MCF 10A (cell line): ENCODE measurements at places on chromosomes 3 and 15. TPM values are rescaled to one million over a fixed set of nuclear protein-coding genes. Genes with fewer than 3 reads are reported as not detected.
A peak's percentile ranks its signal among the peaks of the same experiment; 100 is the strongest.

FBXW12 gene
- total RNA-seq: not detected in 2 replicates

- DNase-seq: no peak
Measured at GRCh38 chr3:99471353-99472323, 166.8 kb upstream of the COL8A1 start.

GPR27 gene
- total RNA-seq: 4.4 and 6.3 TPM in 2 replicates

TGM4 gene
- 1.1 and 2.5 TPM in 2 replicates for total RNA-seq

RPL4 gene
- 5,336 and 5,631 TPM in 2 replicates for total RNA-seq

SPSB4 gene
- total RNA-seq: not detected in 2 replicates

IGSF10 gene
- total RNA-seq: not detected in 2 replicates

CCDC174 gene
- 25.4 and 28.7 TPM in 2 replicates for total RNA-seq

GHSR gene
- total RNA-seq: not detected in 2 replicates

TMEM108 gene
- total RNA-seq: not detected in 2 replicates

DNA sequence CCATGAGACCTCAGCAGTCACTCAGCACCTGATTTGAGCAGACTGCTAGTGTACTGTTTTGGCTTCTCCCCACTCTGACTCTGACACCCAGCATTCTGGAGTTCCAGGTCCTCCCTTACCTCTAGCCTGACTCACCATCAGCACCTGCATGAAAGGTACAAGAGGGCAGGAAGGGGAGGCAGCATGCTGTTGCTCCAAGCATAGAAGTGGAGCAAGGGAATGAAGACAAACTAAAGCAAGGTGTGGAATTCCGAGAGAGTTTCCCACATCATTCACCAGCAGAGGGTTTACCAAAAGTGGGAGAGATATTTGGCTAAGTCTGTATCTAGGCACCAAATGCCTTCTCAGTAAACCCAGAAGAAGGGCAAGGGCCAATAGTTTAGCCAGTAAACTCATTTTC lies 21.3 kb downstream of the HEXA start:
- DNase-seq: no peak

AHSG gene
- total RNA-seq: not detected in 2 replicates

DNA sequence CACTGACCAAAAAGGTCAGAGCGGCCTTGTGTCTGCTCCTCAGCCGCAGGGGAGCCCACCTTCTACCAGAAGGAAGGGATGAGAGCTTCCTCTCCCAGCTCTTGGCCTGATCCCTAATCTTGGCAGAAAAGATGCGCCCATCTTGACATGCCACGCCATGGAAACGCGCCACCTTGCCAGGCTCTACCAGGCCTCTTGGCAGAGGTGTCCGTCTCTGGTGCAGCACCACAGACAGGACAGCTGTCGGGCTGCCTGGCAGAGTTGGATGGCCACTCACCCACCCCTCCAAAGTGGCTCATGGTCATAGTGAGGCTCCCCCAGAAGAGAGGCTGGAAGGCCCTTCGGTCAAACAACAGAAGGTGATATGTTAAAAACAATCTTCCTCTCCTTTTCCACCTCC lies 105.2 kb downstream of the LIPC start:
- DNase-seq: no peak

PARP15 gene
- total RNA-seq: not detected in 2 replicates

DNA sequence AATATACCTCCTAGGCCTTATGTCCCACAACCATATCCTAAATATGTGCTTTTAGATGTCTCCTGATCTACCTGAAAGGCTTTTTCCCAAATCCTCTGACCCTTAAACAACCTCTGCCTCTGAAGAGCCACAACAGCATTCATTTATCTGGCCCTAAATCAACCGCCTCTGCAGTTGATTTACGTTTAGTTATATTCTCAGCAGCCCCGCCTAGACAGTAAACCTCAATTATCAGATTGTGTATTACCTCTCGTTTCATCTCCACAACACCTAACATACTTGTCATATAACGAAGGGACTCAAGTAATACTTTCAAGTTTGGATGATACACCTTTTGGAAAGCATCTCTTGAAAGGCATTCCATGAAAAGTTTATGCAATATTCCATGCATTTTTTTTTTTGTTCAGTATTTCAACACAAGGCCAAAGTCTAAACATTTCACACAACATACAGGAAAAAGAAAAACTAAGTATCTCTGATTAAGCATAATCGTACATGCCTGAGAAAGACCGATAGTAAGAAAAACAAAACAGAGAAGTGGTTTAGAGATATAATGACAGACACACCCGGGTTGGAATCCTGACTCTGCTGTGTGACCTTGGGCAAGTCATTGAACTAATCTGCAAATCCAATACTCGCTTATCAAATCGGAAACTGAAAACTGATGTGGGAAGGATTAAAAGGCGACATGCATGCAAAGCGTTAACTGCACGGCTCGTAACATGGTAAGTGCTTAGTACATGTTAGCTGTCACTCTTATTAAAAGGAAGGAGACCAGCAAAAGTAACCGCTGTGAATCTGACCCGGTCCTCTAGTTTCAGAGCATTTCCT lies 778 bp downstream of the CRBN start:
- DNase-seq: no peak

ZKSCAN7 gene
- not detected in 2 replicates for total RNA-seq

- DNase-seq: no peak
Measured at GRCh38 chr3:126964261-126964660, 18.7 kb upstream of the PLXNA1 start.

TMC3 gene
- total RNA-seq: not detected in 2 replicates

DNA sequence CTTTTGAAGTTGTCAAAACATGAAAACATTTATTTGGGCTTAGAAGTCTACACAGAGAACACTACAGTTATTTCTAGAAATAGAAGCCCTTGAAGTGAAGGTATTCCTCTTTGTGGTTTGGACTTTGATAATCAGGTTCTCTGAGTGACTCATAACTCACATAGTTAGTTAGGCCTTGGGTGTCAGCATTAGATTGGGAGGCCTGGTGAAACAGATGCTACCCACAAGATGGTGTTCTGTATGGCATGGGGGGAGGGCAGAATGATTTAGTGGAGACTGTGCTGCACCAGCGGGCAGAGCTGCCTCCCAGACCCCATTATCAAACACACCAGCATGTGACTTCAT lies 108.9 kb upstream of the ETV5 start:
- no peak for DNase-seq

- DNase-seq: no peak
Measured at GRCh38 chr3:193240436-193240849, 579 bp upstream of the PLAAT1 start.

IL17RE gene
- total RNA-seq: 5.0 and 5.5 TPM in 2 replicates

DNA sequence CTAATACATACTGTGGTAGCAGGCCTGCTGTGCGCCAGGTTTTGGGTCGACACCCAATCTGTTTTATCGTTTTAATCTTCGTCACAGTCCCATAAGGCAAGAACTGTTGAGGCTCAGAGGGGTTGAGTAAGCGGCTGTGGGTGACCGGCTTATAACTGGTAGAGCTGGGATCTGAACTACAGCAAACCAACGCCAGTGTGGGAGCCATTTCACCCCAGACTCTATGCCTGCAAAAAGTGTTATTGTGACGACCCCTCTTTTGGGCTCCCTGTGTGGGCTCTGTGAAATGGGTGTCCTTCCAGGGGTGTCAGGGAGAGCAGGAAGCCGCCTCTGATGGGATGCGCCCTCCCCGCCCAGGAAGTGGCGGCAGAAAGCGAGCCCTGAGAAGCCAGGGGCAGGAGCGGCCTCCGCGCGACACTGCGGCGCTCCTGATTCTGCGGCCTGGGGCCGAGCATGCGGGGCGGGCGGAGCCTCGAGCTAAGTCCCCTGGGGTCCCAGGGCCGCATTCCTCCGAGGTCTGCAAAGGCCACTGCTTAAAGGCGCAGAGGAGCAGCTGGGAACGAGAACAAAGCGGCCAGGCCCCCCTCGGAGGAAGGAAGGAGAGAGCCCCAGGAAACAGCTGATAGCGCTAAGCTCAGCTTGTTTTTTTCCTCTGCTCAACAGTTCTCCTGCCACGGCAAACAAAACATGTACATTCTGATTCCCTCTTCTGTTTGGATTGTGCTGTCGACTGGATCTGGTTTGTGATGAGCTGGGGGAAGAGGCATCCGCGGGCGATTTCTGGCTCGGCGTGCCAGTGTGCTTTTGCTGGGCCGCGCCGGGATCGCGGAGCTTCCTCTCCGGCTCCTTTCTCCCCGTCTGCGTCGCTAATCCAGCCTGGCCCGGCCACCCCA lies 33.9 kb downstream of the GRK7 start:
- no peak for DNase-seq

- DNase-seq: peak; percentile 26
Measured at GRCh38 chr3:114155370-114155821, 23.5 kb downstream of the DRD3 start.

DNA sequence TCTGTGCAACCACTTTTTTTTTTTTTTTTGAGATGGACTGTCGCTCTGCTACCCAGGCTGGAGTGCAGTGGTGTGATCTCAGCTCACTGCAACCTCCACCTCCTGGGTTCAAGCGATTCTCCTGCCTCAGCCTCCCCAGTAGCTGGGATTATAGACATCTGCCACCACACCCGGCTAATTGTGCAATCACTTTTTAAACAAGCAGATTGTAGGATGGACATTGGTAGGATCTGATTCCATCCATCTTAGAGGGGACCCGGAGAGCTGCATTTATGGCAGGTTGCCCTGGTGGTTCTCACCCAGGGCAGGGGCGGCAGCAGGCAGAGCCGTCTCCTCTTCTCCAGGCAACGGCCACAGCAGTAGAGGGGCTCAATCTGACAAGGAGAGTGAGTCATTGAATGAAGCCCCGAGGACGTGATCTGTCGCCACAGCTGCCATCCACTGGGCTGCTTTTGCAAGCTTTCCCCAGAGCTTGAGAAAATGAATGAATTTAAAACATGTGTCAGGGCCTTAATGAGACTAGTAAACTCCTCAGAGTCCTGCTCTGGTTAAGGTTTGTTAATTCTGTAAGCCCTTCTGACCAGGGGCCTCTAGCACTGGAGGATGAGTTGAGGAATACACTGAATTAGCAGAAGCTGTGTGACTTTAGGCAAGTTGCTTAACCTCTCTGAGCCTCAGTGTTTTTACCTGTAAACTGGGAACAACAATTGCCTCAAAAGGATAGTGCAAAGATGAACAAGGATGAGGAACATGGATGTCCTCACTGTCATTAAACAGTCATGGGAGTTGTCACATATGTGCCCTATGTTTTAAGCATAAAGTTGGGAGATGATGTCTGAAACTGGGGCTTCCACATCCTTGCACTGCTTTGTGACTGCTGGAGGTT lies 129.1 kb downstream of the ASB7 start:
- peak; percentile 24 for DNase-seq

DNA sequence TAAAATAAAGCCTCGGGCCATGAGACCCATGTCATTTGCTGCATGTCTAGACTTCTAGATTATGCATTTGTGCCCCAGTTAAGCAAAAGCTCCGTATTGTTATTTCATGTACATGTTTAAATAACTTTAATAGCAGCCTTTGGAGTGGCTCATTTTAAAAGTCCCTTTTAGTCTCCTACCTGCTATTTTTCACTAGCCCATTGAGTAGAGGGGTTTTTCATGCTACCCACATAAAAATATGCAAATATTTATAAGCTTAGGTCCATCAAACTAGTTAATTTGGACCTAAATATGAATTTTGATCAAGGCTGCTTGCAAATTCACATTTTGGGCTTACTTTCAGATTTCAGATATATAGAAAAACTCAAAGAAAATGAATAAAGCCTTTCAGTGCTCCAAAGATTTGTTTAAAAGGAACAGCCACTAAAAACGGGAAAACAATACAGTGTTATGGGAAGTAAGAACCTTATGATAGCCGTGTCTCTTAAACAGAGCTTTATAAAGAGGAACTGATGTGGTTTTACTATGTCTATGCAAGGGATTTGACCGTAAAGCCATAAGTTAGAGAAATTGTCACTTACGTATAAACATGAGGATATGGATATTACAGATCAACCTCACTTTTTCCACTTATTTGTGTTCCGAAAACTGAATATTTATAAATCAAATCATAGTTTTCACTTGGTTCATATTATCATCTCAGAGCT lies 30.0 kb downstream of the FILIP1L start:
- no peak for DNase-seq

DNA sequence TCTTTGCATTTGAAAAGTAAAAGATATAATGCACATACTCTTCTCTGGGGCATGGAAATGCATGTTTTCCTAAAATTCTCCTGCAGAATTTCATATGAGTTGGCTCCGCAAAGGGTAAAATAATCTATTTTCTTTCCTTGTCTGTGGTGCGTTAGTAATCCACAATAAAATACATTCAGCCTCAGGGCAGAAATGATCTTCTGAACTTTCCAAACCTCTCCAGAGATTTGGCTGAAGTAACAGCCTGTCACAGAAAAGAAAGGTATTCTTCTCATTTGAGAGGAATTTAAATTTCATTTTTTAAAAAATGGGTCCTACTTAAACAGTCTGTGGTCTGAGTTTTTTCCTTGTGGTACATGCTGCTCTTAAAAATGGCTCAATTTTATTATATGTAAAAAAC lies 182.7 kb upstream of the DCBLD2 start:
- peak; percentile 11 for DNase-seq

DNA sequence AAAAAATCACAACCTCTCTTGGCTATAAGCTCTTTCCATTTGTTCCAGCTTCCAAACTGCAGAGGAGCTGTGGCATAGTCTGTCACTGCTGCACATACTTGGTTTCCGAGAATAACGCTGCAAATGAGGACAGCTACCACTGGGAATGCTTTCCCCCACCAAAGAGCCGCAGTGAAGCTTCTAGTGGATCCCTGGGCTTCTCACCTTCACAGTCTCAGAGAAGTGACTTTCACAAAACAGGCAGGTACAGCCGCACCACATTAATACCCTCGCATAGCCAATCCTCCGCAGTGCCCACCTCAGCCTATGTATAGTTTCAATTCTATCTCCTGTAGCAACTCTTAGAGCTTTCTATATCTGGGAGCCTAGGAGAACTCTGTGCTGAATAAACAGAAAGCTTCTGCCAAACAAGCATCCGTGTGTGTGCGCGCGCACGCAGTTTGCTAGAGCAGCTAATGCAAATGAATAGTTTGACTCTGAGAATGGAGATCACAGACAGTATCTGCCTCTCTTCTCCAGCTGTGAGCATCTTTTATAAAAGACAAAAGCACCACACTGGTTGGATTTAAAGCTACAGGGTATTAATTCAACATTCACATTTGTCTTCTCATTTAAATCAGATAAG lies 81.9 kb upstream of the PLXND1 start:
- DNase-seq: no peak

GRCh38 chr15:77689821-77690220 lies 57.1 kb upstream of the LINGO1 start:
- no peak for DNase-seq

DNA sequence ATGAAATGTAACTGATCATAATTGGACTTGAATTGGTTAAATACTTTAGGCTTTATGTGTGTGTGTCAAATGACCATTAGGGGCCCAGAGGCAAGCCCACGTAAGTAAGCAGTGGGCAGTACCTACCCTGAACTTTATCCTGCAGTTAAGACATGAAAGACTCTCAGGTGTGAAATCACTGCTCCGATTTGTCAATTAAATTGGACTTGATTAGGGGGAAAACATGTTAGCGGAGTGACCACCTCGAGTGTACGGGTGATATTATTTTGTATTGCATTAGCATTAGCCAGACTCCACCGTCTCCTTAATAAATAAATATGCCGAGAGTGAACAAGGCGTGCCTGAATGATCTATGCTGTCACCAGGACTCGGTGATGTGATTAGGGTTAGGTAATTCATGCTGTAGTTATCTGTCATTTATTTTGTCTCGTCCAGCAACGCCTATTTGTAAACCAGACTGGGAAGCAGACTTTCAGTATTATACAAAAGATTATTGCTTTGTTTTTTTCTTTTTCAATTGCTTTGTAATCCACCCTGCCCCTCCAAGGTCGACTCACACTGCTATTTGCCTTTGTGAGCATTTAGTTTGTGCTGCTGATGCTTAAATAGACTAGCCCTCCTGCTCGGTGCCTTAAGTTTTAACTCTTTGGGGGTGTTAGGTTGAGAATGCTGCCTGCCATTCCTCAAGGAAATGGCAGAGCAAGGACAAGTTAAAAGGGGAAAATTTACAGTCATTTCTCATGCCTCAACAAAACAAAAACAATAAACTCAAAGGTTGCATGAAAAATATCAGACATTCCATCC lies 1.8 kb downstream of the RBMS3 start:
- DNase-seq: peak; percentile 62

FBXL22 gene
- 0.39 and 0.58 TPM in 2 replicates for total RNA-seq
